ENCODE measurements at places on chromosomes 7 and 10.

DNA sequence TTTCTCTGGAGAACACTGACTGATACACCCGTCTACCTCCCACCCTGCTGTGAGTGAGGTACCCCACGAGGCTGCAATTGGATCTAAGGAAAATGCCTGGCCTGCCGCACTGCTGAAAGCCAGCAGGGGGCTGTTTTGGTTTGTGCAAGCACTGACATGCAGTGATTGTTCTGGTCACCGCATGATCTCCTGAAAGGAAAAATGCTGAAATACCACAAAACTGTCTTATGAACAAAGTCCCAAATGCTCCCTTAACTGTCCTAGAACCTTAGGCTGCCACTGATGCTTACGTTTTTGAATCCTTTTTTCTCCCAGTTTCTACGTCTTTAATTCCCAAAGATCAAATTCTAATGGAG is 132.7 kb downstream of the JCAD start:
- DNase-seq, result no peak

DNA sequence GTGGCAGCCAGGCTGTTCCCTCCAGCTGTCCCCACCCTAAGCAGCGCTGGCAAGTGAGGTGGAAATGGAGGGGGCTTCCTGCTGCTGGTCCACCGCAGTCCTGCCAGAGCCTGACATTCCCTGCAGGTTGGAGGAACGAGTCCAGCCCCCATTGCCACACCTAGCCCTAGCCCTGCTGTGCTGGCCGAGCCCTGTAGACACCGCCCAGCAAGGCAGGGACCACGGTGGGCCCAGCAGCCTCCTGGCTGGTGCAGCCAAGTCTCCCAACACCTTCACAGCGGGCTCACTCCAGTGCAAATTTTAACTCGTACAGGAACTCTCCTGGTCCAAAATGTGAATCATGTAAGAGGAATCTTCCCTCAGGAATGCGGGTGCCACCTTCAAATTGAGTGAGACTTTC is 116.3 kb downstream of the PAXIP1 start:
- DNase-seq, result no peak

GRCh38 chr7:94276795-94277194 is 117.9 kb upstream of the COL1A2 start:
- no peak for DNase-seq

- peak; percentile 16 for DNase-seq
Observed at GRCh38 chr7:106720641-106721040, 59.7 kb upstream of the CCDC71L start.

GRCh38 chr7:48213226-48213625 is 42.0 kb downstream of the ABCA13 start:
- no peak for DNase-seq

GRCh38 chr7:134197345-134197744 is 70.2 kb downstream of the LRGUK start:
- DNase-seq, result no peak

GRCh38 chr10:19728376-19728775 is 87.9 kb upstream of the PLXDC2 start:
- DNase-seq, result no peak

All from germinal center (tissue), 1 donor.